ENCODE measurements at places on chromosomes 12 and 14.

GRCh38 chr12:14999695-15000365 is 27.0 kb downstream of the PDE6H start:
- no peak for DNase-seq

GRCh38 chr12:111664499-111664898 is 21.3 kb downstream of the BRAP start:
- DNase-seq: no peak

DNA sequence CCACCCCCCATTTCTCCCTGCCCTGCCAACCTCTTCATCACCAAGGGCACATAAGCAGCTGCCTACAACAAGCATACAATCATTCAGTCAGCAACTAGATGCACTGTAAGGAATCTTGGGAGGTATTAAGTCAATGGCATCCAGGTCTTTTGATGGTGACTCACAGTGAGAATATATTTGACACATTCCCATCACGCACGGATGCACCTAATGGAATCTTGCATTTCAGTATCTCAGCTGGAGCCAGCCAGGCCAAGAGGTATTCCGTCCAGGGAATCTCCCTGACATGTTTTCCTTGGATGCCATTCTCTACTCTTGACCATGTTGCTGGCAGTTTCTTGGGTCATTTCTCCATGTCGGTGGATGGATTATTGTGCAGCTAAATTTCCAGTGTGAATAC is 73.9 kb upstream of the CAPRIN2 start:
- DNase-seq: no peak

DNA sequence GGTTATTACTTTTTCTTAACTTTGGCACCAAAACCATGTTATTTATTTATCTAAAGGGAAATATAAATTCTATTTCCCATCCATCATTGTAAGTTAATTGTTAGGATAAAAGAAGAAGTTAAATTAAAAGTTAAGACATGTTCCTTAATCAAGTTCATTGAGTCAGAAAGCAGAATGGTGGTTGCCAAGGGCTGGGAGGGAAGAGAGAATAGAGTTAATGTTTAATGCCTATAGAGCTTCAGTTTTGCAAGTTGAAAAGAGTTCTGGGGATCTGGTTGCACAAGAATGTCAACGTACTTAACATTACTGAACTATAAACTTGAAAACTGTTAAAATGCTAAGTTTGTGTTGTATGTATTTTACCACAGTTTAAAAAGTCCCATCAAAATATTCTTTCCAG is 63.2 kb upstream of the NR2C1 start:
- DNase-seq: no peak

- DNase-seq: no peak
These were observed 353.8 kb downstream of the AACS start for GRCh38 chr12:125418902-125419564.

- peak; percentile 90 for DNase-seq
These were observed at the start of gene ADCY6 for GRCh38 chr12:48788854-48789775. Gene ADCY6 (minus strand): TSS chr12:48789089. CDS start chr12:48783434, 5,655 bp downstream.

- DNase-seq: no peak
These were observed 37.5 kb upstream of the PTGR2 start for GRCh38 chr14:73814153-73814552.

GRCh38 chr12:59643550-59643949 is 47.7 kb downstream of the SLC16A7 start:
- no peak for DNase-seq

DNA sequence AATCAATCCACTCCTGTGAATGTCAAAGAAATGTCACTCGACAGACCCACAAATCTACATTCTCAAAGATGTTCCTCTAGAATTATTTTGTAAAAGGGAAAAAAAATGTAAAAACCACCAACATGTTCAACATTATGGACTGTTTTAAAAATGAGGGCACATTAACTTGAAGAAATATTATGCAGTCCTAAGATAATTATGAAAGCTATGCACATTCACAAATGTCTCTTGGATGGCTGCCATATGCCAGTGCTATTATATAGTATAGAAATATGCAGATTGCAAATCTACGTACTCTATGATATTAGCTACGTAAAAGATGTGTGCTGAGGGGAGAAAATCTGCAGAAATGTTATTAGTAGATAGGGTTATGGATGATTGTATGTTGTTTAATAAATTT is 334.2 kb downstream of the BMP4 start:
- DNase-seq: no peak

- DNase-seq: no peak
These were observed 187.2 kb upstream of the NEDD1 start for GRCh38 chr12:96719660-96720362.

GRCh38 chr14:93536945-93537344 is 106.2 kb downstream of the UNC79 start:
- DNase-seq: no peak

Data from frontal cortex (tissue), 4 donors.